Suprapubic skin (tissue), 4 donors: ENCODE measurements at places on chromosomes 12 and 14.

DNA sequence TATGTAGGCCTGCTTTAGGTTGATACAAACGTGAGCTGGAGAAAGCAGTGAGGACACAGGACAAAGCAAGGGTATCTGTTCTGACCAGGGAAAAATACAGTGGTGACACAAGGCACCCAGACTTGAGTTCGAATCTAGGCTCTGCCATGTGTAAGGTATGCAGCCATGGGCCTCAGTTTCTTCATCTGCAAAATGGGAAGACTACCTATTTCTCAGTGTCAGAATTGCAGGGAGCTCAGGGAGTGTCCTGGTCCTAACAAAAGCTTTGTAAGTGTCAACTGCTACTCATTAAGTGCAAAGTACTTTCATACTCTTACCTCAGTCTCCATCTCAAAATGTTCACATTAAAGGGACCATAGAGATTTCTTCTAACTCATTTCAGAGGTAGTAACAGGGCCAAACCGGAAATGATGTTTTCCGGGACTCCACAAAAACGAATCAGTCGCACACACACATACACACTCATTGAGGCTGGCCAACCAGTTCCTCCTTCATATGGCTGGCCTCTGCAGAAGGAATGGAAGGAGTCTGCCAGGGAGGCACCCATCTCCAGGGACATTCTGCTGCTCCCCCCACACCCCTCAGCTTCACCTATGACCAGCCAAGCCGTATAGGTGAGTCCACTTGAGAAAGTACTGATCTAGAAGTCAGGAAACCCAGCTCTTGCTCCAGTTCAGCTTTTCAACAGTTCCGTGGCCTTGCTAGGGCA lies 7.8 kb downstream of the CTDSP2 start:
- no peak for DNase-seq

DNA sequence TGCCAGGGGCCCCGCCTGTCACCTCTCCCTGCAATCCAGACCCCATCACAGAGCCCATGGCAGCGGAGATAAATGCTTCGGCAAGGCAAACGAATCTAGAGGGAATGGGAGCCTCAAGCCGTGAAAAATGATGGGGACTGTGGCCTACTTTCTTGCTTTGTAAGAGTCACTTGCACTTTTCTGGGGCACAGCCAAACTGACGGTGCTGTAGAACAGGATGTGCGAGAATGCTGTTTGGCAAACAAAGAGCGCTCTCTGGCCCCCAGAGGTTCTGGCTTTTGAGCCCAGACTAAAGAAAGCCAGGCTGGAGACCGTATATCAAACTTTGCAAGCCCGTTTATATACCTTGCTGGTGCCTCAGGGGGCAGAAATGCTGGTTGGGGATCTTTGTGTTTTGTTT lies 108.7 kb downstream of the CACNA1C start:
- DNase-seq, result peak; percentile 87

DNA sequence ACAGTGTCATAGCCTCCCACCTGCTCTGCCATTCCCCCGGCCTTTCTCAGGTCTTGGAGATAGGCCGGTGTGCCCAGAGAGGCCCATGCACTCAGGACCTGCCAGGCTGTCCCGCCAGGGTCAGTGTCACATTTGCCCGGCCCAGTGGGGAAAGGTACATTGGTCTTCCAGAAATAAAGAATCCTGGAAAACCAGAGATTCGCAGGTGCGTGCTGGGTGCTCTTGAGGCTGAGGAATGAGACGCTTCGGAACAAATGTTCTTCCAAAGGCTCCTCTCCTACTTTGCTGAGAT lies 205.8 kb upstream of the RTL1 start:
- DNase-seq, result no peak

DNA sequence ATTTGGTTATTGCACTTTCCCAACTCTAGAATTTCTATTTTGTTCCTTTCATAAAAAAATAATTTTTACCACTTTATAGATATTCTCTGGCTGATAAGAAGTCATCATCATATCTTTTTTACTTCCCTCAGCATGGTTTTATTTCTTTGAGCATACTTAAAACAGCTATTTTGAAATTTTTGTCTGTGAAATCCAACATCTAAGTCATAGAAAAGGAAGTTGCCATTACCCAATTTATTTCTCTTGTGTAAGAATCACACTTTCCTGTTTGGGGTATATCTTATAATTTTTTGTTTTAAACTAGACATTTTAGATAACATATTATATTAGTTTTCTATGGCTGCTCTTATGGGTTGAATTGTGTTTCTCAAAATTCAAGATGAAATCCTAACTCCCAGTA lies 400.2 kb upstream of the OR4E1 start:
- DNase-seq, result no peak

DNA sequence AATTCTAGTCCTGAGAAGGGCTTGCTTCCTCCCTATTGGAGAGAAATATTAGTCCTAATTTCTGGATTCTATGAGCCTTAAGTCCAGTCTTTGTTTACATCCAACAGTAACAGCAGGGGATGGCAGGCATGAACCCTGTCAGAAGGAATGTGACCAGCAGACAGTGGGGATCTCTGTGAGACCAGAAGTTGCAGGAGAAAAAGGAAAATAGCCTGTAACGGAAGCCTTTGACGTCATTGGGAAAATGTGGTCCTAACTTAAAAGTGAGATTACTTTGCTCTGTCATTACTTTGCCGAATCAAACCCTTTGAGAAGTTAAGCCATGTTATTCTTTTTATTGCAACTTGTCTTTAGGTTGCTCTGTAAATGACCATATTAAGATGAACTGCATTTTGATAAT lies 218.2 kb upstream of the PRICKLE1 start:
- no peak for DNase-seq

GRCh38 chr12:122020795-122021192 lies 890 bp upstream of the BCL7A start:
- no peak for DNase-seq

DNA sequence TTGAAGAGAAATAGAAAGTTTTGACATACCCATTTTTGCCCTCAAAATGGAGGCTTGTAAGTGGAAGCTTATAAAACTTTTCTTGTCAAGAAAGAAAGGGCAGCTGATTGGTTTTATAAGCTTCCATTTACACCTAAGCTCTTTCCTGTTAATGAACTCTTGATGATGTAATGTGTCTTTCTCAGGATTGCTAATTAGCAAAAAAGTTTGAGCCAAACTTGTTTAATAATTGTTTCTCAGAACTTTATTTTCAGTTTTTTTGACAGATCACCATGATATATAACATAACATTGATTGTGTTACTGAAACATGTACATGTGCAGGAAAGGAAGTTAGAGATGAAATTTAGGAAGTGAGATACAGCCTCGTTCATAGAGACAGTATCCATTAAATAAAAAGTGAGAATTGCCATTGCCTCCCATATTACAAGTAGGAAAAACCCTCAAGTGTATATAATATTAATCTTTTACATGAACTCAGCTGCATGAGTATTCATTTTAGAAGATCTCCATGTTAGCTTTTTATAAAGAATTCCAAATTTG lies 26.8 kb downstream of the RIC8B start:
- DNase-seq, result no peak

- no peak for DNase-seq
Observed at GRCh38 chr12:31591380-31591901, 505 bp upstream of the DENND5B start.

DNA sequence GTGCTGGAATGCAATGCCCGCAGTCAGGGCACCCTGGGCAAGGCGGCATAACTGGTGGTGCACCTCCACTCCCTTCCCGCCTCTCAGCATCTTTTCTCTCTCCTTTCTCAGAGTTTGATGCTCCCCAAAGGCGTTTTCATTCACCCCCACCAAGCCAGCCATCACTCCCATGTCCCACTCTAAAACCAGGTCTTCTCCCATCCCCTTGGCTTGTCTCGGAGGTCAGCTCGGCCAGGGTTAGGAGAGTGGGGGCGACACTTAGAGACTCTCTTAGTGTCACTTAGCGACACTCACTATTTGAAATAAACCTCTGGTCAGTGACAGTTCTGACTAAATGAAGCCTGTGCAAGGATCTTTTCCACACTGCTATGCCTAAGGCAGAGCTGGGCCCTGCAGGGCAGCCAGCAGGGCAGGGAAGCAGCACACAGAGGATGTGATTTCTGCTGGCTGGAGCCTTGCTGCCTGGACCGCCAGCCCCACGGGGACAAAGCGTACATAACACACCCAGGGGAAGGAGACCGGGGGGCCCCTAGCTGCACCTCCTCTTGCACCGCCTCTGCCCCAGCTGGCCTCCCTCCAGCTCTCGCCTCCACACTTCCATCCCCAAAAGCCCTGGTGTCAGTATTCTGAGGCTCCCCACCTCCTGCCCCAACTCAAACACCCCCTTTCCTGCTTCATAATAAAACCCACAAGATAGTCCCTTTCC lies 64.5 kb downstream of the VWF start:
- no peak for DNase-seq

DNA sequence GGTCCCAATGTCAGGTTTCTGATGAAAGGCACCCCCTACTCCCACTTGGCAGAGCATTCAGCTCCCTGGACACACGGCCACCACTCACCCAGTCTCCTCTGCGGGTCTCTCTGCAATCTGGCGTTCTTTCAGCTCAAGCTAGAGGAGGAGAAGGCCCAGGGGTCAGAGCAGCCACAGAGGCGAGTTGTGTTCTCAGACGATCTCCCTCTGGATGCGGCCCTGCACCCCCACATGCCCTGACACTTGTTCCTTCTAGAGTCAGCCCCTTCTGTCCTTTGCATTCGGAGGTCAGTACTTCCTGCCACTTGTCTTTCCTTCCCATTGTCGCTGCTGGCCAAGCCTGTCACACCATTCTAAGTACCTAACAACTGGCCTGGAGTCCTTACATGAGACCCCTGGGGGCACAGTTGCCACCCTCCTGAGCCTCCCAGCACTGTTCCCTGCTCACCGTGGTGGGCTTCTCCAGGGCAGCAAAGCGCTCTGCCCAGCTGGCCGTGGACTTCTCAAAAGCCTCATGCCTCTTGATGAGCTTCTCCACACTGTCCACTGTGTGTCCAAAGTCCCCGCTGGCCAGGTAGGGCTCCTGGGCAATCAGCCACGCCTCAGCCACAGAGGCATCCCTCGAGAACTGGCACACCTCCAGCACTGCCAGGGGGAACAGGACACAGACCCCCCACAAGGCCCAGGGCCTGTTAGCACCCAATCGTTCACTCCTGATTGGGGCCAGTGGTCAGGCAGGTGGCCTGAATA lies 63.2 kb downstream of the PLEKHG3 start:
- no peak for DNase-seq

DNA sequence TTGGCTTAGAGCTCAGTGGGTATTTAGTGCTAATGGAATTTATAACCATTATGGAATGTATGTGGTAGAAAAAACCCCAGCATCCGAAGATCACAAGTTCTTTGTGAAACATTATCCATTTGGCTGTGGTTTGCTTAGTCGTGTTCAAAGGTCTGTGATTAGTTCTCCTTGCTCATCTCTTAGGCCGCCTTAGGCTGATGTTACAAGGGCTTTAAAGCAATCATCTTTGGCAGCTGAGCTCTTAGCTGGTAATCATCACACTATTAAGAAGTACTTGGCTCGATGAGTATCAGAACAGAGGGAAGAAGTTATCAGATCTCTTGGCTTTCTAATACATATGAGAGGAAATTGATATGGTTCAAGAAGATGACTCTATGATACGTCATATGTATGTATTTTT lies 124.1 kb upstream of the E2F7 start:
- no peak for DNase-seq

DNA sequence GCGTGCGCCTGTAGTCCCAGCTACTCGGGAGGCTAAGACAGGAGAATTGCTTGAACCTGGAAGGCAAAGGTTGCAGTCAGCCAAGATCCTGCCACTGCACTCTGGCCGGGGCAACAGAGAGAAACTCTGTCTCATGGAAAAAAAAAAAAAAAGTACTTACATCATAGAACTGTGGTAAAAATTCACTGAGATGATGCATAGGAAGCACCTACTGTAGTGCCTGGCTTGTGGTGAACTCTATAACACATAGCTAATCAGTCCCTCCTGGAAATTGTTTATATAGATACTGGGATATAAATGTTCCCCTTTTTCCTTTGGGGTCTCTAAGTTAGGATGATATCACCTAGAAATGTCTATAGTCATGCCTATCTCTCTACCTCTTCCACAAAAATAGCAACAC lies 89.7 kb upstream of the CPM start:
- no peak for DNase-seq

- DNase-seq, result no peak
Observed at GRCh38 chr12:49936925-49937324, 13.6 kb upstream of the AQP2 start.

DNA sequence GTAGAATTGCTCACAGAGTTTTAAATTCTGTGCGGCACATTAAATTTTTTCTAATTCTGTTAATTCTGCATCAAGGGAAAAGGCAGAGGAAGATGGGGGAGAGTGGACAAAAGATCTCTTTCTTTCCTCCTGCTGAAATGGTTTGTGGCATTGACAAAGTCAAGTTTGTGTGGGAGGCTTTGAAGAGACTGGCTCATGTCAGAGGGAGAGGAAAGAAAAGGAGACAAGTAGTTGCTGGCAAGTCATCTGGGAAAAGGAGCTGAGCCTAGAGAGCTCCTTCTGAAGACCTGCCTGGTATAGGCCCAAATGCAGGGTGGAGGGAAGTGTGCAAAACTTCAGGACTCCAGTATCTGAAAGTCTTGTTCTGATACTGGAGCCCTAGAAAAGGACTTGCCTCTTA lies 36.3 kb downstream of the TTLL5 start:
- no peak for DNase-seq

- DNase-seq, result no peak
Observed at GRCh38 chr14:65168840-65169239, 66.5 kb upstream of the MAX start.
